ENCODE measurements at places on chromosomes 16 and 17.
A peak's percentile ranks its signal among the peaks of the same experiment; 100 is the strongest.

GRCh38 chr16:27298132-27298531 lies 15.6 kb upstream of the IL4R start:
- DNase-seq, result no peak

DNA sequence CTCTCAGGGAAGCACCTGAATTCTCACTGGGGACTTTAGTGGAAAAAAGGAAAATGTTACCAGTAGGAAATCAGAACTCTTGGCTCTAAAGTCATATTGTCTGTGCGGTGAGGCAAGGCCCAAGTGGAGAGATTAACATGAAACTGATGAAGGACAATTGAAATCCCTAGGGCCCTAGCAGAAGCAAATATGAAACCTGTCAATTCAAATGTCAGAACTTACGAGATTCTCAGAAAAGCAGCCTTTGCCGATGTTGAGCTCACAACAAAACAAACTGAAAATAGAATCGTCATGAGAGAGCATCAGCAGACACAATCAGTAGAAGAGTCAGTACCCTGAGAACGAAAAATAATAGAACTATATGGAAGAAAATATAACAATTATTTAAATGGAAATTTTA lies 108.8 kb downstream of the ELAC2 start:
- DNase-seq, result peak; percentile 49

- no peak for DNase-seq
Measured at GRCh38 chr17:38416840-38417209, 11.4 kb upstream of the ARHGAP23 start.

GRCh38 chr16:83996481-83997252 lies 28.6 kb downstream of the NECAB2 start:
- no peak for DNase-seq

- no peak for DNase-seq
Measured at GRCh38 chr16:23058576-23058975, 90.7 kb downstream of the USP31 start.

DNA sequence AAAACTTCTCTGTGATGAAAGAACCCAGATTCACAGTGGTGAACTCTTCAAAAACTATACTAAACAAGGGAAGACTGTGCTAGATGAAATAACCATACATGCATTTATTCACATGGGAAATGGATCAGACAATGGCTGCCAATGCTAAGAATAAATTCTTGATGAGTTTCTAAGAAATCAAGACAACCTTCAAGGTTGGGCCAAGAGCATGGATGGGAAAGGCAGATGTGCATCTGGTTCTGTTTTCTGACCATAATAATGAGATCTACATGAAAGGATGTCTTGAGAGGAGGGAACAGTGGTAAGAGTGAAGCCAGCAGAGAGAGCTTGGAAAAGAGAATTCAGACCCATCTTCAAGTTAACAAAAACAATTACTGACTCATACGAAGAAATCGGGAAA lies 31.4 kb downstream of the ANKRD11 start:
- DNase-seq, result no peak

GRCh38 chr16:35750701-35751104 lies 2291.3 kb downstream of the TP53TG3F start:
- no peak for DNase-seq

GRCh38 chr17:63847525-63848249 lies 5.2 kb upstream of the SMARCD2 start:
- DNase-seq, result no peak

- DNase-seq, result no peak
Measured at GRCh38 chr17:38653230-38653629, 21.5 kb downstream of the EPOP start.

DNA sequence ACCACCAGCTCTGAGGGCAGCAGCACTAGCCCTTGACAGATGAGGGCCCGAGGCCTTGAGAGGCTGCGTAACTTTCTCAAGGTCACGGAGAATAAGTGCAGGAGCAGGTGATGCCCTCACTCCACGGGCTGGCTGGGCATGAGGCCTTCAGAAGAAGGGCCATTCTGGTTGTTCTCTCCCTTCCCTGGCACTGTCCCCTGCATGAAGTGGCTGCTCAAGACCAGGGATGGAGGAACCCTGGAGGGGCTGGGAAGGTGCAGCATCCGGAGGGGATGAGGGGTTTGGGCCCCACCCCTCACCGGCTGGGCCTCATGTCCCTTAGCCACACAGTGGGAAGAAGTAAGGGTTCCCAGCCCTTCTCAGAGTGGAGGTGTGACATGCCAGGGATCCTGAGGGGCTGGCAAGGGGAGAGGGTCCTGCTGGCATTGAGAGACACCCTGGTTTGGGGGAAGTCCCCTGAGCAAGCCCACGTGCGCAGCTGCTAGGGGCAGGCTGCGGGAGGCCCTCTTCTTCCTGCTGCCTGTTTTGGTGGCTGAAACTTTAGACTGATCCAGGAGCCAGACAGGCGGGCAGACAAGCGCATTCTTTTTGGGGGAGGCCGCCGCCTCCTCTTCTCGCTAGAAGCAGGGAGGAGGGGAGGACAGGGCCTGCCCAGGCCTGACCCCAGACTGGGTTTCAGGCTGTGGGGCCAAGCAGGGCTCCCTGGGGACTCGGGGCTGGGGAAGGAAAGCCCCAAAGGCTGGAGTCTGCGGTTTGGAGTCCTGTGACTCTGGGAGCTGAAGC lies 74.0 kb downstream of the N4BP1 start:
- peak; percentile 78 for DNase-seq

Data from GM06990 (cell line).